ENCODE measurements at places on chromosomes 2 and 18. TPM values are rescaled to one million over a fixed set of nuclear protein-coding genes. Genes with fewer than 3 reads are reported as not detected.
A peak's percentile ranks its signal among the peaks of the same experiment; 100 is the strongest.

GRCh38 chr2:120647487-120647886, 88.2 kb upstream of the GLI2 start:
- no peak for DNase-seq

DNA sequence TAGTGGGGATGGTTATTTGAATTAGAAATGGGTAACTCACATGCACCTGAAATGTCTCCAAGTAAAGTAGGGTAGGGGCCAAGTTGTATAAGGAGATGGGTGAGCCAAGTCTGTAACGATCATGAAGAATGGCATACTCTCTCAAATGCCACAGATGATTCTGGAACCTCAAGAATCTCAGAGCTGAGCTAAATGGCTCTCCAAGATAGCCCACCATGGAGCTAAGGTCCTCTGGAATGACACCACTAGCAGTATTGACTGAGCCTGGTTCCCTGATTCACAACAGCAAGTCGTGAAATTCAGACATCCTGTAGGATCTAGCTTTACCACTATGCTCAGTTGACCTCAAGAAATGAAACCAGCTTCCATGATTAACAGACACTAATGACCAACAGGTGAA, 115.9 kb upstream of the EPAS1 start:
- no peak for DNase-seq

DNA sequence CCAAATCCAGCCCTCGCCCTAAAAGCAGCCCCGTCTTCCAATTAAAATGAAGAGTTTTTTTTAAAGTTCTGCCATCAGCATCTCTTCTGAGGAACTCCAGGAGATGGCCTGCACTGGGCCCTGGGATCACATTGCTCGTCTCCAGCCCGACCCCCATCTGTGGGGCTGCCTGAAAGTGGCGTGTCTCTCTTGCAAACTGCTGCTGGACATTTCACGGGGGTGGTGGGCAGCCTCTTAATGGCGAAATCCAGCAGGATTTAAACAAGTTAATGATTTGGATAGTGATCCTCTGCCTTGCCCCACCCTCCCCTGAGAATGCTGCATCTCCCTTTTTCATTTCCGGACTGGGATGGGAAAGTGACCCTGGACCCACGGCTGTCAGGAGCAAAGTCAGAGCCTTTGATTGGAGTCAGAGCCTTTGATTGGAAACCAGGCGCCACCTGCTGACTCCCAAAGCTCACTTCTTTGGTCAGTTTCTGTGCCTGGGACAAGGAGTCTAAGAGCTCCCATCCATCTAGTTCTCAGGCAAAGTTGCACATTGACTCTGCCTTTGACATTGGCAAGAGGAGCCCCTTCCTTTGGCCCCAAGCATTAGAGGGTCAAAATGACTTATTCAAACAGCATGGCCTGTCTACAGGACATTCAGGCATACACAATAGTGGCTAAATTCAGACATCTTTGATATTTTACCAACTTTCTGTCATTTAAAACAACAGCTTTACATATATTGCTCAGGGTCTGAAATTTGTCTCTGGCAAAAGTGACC, 155.2 kb downstream of the SH3BP4 start:
- peak; percentile 37 for DNase-seq

EVX2 gene
- not detected for total RNA-seq

DNA sequence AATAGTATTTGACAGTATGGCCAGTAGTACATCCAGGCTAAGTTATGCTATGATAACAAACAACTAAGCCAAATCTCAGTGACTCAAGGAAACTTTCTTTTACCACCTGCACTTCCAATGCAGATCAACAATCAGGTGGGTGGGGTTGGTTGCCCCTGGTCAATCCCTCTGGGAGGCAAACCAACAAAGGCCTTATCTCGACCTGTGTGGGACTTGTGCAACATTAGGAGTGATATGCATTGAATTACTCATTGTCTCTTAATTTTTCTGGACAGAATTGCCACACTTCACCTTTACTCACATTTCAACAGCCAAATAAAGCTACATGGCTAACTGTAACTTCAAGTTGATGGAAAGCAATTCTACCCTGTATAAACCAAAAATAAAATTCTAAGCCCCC, 1049.3 kb upstream of the CDH2 start:
- DNase-seq: no peak

PPP3R1 gene
- total RNA-seq: 54.7 TPM

GRCh38 chr2:53985646-53986045, 14.9 kb upstream of the PSME4 start:
- DNase-seq: no peak

NEU2 gene
- not detected for total RNA-seq

LRP1B gene
- 0.09 TPM for total RNA-seq

GRCh38 chr2:176094349-176094748, 1.8 kb downstream of the HOXD13 start:
- DNase-seq: no peak

- DNase-seq: no peak
Observed at GRCh38 chr18:44702594-44702993, 21.9 kb downstream of the SETBP1 start.

SERPINB12 gene
- total RNA-seq: not detected

DNA sequence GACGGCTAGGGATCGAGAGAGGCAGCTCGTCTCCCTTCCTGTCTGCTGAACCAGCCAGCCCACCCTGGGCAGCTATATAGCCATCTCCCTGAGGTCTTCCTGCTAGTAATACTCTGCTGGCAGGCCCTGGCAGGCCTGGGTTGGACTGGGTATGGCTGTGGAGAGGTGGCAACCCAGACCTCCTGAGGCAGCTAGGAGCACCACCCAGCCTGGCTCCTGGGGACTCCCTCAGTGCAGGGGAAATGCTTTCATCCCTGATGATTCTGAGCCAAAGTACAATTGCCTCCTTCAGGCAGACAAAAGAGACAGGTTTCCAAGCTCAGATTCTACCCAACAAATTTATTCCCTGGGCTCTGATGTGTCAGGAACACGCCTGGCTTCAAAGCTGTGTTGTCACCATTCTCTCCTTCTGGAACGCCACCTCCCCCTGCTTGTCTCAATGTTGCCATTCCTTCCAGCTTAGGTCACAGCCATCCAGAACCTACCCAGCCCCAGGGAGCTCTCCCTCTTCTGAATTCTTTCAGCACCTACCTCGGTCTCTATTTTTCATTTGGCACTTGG, 4.7 kb upstream of the DNAJB2 start:
- no peak for DNase-seq

GRCh38 chr2:158743879-158744278, 51.2 kb upstream of the DAPL1 start:
- no peak for DNase-seq

GRCh38 chr18:41577529-41577928, 377.5 kb upstream of the PIK3C3 start:
- DNase-seq: no peak

ELMOD3 gene
- 19.6 TPM for total RNA-seq

GRCh38 chr2:169732583-169733358, 861 bp upstream of the KLHL23 start:
- no peak for DNase-seq

EN1 gene
- total RNA-seq: not detected

All from left colon (tissue), 2 donors.